ENCODE measurements at places on chromosomes 1 and 21.

DNA sequence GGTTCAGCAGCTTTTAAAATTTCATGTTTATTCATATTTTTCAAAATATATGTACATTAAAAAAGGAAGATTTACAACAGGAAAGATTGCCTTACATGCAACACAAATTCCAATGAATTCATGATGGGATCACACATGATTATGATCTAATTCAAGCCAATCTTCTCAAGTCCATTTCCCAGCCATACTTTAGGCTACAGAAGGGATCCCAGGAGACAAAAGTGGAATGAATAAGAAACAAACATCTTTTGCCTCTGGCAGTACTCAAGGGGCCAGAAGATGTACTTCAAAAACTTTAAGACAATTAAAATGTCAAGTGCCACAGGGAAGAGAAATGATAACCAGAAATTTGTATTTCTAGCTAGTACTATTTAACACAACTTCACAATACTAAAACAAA, 10.2 kb upstream of the SH2D5 start:
- no peak for DNase-seq

DNA sequence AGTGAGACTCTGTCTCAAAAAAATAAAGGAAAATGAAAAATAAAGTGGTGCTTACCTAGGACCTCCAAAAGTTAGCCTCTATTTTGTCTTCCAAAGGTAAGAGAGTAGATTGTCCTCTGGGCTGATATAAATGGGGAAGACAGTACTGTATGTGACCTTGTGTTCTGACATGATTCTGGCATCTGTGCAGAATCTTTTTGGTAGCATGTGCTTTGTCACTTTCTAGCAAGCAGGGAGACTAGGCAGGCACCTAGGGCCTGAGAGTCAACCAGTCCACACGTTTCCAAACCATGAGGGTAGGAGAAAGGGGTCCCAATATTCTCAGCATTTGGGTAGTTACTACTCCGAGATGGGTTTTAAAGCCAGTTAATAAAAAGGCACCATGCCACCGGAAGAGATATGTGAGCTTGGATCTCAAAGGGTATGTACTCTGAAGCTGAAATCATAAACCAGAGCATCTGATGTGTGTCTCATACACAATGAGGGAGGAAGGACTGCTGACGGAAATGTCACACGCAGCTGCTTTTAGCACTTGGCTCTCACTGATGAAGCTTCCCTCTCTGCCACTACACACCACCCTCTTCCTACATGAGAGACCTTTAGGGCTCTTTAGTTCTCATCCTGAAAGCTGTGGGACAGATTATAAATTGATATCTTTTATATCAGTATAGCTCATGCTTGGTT, 27.0 kb upstream of the SLC16A1 start:
- DNase-seq = no peak

GRCh38 chr1:197776351-197777105, 1.2 kb upstream of the DENND1B start:
- DNase-seq = no peak

- DNase-seq = peak; percentile 31
These were observed 12.1 kb downstream of the LGR6 start for GRCh38 chr1:202205523-202206190.

DNA sequence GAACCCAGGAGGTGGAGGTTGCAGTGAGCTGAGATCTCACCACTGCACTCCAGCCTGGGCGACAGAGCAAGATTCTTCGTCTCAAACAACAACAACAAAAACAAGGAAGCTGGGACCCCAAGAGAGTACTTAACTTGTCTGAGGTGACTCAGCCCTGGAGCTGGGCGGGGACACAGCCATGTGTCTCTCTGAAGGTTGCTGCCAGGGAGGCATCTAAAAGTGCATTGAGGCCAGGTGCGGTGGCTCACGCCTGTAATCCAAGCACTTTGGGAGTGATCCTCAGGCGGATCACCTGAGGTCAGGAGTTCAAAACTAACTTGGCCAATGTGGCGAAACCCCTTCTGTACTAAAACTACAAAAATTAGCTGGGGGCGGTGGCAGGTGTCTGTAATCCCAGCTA, 7.7 kb downstream of the IFI6 start:
- no peak for DNase-seq

DNA sequence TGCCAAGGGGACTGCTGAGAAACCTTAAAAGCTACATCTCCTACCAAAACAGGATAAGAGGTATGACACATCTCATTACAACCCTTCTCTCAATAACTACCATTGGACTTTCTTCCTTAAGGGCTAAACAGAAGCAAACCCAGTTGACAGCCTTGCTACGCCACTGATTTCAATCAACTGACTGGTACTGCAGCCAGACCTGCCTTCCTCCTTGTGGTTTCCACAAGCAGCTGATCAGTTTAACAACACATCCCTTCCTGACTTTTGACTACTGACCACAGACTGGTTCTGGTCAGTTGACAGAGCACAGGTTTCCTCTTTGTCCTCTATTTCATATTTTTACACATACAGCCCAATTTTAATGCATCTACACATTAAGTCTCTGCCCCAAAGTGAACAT, 108.8 kb downstream of the ADAMTS1 start:
- no peak for DNase-seq

DNA sequence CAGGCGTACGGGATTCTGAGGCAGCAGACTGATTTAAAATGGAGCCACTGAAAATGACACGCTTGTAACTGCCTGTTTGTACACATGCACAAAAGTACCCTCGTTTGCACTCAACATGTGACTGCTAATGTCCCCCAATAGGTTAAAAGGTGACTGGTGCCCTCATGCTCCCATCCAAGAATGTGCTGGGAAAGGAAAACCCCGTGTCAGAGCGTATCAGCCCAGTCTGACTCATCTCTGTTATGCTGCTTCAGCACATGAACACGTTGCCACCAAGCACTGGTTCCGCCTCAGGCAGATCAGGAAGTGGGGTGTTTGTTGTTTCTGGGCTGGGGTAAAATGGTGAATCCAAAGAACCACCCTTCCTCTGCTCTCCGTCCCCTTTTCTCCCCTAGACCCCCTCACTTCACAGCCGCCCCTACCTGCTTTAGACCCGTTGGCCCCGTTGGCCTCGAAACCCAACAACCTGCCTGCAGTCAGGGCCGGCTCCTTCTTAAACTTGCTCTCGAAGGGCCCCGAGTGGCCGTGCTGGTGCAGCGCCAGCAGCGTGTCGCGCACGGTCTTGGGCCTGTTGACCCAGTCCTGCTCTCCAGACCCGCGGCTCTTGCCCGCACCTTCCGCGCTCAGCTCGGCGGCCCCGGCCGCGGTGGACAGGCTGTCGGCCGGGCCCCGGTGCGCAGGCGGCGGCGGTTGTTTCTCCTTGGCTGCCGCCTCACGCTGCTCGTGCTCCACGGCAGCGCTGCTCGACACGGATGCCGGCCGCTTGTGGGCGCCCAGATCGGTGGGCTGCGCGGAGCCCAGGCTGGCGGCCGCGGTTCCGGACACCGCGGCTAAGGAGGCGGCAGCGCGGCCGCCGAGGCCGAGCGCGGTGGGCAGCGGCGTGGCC, 1.7 kb downstream of the IRF2BP2 start:
- DNase-seq = peak; percentile 61

GRCh38 chr1:11697188-11697892, 5.8 kb downstream of the DRAXIN start:
- DNase-seq = no peak

DNA sequence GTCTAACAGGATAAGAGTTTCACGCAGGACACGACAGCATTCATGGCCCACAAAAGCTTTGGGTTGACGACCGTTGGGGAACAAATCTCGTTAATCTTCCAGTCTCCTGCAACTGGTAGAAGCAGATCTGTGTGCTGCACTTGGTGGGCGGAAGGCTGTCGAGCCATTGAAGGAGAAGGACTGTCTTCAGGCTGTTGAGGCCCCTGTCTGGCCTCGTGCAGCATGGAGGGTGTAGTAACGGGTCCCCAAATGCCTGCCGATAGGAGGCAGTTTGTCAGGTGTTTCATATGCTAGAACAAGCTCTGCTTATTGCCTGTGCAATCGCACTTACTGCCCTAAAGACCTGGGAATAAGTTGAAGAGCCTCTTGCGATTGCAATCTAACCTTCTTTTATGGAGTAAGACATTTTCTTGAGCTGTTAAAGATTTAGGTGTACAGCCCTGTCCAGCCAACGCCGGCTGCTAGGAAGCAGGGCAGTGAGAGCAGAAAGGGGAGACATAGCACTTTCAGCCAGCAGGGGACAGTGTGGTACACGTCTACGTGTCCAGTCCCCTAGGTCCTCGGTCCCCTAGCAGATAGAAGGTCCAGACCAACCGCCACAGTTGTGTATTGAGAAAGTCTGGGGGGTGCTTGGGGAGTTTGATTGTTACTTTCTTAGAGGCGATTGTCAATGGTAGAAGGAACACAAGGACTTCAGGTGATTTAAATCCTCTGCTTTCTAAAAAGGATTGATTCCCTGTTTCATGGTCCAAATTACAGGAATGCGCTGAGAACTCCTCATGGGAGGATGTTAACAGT, 102.3 kb upstream of the TMPRSS2 start:
- peak; percentile 15 for DNase-seq

GRCh38 chr1:21318714-21319159, 28.5 kb upstream of the ECE1 start:
- DNase-seq = no peak

GRCh38 chr1:223776075-223776814, 63.9 kb downstream of the CAPN2 start:
- DNase-seq = peak; percentile 16

DNA sequence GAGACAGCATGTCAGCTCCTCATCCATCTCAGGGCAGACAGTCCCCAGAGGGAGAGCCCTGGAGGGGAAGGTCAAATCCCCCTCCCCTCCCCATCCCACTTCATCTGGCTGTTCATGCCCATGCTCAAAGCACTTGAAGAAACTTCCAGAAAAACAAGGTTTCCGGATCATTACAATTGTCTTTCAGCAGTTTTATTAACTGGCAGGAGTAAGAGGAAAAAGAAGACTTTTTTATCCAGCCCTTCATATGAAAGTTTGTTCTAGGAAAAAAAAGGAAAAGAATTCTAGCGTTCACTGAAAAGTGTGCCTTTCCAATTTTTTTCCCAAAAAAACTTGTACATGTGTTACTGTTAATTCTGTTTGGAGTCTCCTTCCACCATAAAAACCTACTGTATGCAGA, 145.7 kb upstream of the TIAM1 start:
- DNase-seq = no peak

- no peak for DNase-seq
These were observed 58.9 kb downstream of the LRRC40 start for GRCh38 chr1:70146488-70146887.

DNA sequence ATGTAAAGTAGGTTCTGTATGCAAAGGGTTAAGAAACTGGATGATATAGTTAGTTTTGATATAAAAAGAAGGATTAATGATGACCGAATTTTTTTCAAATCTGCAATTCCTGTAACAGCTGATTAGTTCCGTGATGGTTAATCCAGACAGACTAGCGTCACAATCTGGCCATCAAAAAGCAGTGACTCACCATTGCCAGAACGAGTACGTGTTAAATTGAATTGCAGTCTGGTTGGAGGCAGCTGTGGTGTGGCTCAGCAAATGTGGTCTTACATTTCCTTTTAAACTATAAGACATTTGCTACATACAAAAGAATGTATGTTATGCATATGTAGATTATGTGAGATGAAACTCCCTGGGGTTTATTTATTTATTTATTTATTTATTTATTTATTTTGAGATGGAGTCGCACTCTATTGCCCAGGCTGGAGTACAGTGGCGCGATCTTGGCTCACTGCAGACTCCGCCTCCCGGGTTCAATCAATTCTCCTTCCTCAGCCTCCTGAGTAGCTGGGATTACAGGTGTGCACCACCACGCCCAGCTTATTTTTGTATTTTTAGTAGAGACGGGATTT, 139.8 kb downstream of the RYR2 start:
- DNase-seq = no peak

- DNase-seq = no peak
These were observed 4.3 kb downstream of the PIK3CD start for GRCh38 chr1:9655836-9656235.

DNA sequence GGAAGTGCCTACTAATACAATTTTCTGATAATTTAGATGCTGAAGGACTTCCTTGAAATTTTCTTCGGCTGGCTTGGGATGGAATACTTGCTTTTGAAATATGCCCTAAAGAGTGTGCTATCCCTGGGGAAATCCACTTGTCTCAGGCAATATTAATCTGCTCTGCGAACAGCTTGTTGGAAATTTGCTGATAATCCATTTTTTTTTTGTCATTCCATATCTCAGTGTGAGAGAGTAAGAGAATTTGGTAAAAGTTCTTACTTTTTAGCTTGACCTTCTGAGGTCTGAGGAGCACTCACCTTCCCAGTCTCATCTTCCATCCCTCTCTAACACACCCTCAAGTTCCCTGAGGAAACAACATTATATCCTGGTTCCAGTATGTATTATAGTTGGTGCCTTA, 36.8 kb downstream of the DNAJC6 start:
- DNase-seq = no peak

GRCh38 chr21:41256771-41257702, 59.6 kb upstream of the FAM3B start:
- no peak for DNase-seq

GRCh38 chr1:172351754-172352161, 68.7 kb upstream of the C1orf105 start:
- DNase-seq = no peak

GRCh38 chr1:230517326-230517725, 91.2 kb upstream of the PGBD5 start:
- DNase-seq = no peak

GRCh38 chr21:46504666-46505065, 46.0 kb downstream of the DIP2A start:
- no peak for DNase-seq

- DNase-seq = no peak
These were observed 23.0 kb downstream of the TMEM63A start for GRCh38 chr1:225859151-225859550.

DNA sequence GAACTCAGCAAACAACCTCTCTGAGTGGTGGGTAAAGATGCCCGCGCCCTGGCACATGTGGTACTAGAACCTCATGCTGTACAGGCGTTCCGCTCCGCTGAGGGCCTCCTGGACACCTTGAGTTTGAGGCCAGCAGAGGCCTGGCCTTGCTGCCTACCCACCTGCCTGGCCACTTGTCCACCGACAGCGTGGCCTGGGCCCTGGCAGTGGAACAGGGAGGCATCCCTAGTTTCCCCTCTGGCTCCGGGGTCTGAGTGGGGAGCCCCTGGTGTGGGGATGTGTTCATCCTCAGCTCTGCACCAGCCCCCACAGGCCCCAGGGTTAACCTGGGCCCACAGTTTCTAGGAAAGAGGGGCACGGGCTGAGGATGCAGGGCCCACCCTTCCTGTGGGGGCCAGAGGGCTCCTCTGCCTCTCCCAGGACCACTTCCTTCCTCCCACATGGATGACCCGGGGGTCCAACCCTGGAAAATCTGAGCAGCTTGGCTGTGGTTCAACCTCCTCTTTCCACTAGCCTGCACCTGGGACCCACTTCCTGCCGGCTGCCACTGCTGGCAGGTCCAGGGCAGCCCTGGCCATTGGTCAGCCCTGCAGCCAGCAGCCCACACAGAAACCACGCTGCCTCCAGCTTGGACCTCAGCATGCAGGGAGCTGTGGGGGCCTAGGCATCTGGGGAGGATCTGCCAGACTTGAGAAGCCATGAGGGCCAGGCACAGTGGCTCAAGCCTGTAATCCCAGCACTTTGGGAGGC, 53.3 kb upstream of the COL18A1 start:
- no peak for DNase-seq
